C1 segment of cervical spinal cord (tissue), 14 donors: ENCODE measurements at places on chromosomes 6 and 20.

- no peak for DNase-seq
These were observed 108.4 kb upstream of the PLEKHG1 start for GRCh38 chr6:150491131-150491810.

GRCh38 chr20:17868151-17868550 is 100.4 kb downstream of the SNX5 start:
- DNase-seq = no peak

- DNase-seq = no peak
These were observed 24.2 kb downstream of the PDRG1 start for GRCh38 chr20:31927627-31928159.

DNA sequence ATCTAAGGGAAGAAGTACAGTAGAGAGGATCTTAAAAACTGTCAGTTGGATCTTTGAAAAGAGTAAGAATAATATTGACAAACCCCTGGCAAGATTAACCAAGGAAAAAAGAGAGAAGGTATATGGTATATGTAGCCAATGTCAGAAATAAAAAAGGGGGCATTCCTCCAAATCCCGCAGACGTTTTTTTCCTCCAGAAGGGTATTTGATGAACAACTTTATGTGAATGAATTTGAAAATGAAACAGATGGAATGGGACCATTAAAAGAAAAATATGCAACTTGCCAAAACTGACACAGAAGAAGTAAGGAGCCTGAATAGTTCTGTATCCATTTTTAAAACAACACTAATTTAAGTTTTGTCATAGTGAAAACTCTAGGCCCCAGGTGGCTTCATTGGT is 35.7 kb downstream of the GFRA4 start:
- DNase-seq = no peak

GRCh38 chr6:157273756-157274470 is 49.4 kb downstream of the TMEM242 start:
- DNase-seq = no peak

GRCh38 chr6:118876198-118876597 is 17.8 kb upstream of the ASF1A start:
- DNase-seq = no peak

- DNase-seq = no peak
These were observed 102.1 kb upstream of the LAMP5 start for GRCh38 chr20:9412309-9412708.

GRCh38 chr6:2103765-2104523 is 141.5 kb downstream of the GMDS start:
- no peak for DNase-seq
